ENCODE measurements at places on chromosomes 2 and 18.

GRCh38 chr2:165895974-165896373 lies 57.6 kb downstream of the TTC21B start:
- DNase-seq = no peak

DNA sequence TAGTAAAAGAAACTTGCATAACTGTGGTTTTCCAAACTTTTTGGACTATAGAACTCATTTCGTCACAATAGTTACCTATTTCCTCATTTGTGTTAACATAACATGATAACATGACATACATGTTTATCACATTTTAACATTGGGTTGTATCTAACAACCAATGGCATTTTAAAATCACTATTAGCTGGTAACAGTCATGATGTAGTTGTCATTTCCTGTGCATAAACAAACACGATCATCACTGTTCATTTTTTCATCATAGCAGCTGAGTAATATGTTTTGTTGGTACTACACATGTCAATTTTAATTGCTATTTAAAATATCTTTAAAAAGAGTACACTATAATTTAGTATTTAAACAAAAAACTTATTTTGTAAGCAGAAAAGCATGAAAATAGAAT lies 402.4 kb downstream of the SATB2 start:
- DNase-seq = peak; percentile 25

- no peak for DNase-seq
These were observed 36.5 kb downstream of the PLB1 start for GRCh38 chr2:28532399-28532798.

DNA sequence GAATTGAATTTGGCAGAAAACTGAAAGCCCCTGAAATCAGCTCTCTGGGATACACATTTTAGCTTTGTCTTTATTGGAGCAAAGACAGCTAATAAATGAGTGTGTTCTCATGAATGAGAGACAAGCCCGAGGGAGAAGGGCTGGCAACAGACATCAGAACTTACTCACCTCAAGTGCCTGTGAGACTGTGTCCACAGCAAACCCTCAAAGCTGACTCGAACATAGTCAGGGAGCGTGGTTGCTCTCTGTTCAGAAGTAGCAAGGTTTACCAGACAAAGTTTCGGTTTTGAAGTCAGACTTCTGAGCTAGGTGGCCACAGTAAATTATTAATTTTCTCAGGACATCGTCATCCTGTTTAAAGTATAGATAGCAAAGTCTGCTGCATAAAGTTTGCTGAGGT lies 207.9 kb downstream of the CMPK2 start:
- DNase-seq = no peak

GRCh38 chr2:27857417-27858172 lies 32.6 kb downstream of the RBKS start:
- no peak for DNase-seq

- no peak for DNase-seq
These were observed 283.3 kb upstream of the NETO1 start for GRCh38 chr18:73151086-73151485.

DNA sequence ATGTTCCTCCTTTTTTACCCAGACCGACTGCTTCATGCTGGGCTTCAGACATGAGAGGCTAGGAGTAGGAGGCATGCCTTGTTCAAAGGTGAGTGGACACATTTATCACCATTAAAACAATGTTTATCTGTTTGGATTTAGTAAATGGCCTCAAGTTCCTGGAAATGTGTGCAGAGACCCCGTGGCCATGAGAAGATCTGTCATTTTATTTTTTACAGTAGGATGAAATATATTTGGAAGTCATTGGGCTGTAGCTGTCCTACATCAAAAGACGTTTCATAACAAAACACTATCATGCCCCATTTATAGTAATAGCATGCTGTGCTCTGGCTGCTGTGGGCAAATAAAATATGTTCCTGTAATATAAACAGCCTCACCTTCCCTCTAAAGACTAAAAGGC lies 403.9 kb upstream of the TNP1 start:
- no peak for DNase-seq

DNA sequence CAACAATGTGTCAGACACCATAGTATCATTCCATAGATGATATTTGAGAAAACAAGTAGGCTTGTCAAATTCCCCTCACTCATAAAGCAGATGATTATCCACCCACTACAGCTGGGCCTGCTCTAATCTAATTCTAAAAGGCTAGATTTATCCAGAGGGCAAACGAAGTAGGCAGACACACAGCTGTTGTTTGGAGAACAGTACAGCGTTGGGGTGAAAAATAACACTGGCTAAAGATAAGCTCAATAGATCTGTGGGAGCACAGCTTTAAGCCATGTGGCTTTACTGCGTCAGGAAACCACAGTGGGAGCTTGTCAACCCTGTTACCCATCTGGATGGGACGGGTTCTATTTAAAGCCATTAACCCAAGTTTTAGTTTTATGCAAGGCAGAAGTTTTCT lies 48.9 kb upstream of the COBLL1 start:
- DNase-seq = peak; percentile 28

DNA sequence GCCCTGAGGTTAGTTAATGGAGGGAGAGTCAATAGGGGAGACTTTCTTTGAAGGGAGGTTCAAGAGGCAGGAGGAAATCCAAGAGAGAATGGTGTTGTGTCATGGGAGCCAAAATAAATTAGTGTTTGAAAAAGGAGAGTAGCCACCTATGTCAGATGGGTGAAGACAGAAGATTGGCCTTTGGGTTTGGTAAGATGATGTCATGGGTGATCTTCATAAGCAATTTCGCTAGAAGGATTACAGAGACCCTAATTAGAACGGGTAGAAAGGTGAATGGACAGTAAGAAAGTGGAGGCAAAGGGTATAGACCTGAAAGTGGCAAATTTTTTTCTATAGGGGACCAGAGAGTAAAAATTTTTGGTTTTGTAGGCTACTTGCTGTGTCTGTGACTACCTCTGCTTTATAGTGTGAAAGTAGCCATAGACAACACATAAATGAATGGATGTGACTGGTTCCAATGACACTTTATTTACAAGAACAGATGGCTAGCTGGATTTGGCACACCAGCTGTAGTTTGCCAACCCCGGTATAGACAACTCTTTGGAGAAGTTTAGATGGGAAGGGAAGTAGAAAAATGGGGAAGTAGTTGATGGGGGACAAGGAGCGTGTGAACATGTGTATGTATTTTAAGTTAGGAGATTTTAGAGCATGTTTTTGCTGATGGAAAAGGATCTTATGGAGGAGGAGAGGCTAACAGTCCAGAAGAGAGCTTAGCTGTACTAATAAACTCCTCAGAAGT lies 9.3 kb downstream of the STAMBP start:
- DNase-seq = peak; percentile 25

DNA sequence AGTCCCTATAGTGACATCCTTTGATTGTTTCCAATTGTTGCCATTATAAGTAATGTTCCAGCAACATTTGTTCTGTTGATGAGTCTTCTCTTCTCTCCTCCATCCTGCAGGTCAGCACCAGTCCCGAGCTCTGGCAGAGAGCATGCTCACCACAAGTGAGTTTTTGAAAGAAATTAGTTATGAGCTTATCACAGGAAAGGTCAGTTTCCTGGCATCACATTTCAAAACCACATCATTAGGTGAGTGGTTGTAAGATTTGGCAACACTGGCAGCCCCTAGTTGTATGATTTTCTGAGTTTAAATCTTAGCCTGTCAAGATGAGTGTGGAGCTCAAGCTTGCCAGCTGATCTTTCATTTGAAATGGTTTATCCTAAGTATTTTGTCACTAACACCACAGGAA lies 149.6 kb downstream of the ESCO1 start:
- DNase-seq = no peak

- no peak for DNase-seq
These were observed 1371.4 kb upstream of the PIK3C3 start for GRCh38 chr18:40583671-40584070.

- DNase-seq = no peak
These were observed 138.9 kb downstream of the MREG start for GRCh38 chr2:215874418-215874817.

All from OCI-M1 (cell line).